Right lung (tissue), 10 donors: ENCODE measurements at places on chromosomes 2 and 18.

GRCh38 chr2:240278661-240279060, 138.2 kb upstream of the OTOS start:
- no peak for DNase-seq

DNA sequence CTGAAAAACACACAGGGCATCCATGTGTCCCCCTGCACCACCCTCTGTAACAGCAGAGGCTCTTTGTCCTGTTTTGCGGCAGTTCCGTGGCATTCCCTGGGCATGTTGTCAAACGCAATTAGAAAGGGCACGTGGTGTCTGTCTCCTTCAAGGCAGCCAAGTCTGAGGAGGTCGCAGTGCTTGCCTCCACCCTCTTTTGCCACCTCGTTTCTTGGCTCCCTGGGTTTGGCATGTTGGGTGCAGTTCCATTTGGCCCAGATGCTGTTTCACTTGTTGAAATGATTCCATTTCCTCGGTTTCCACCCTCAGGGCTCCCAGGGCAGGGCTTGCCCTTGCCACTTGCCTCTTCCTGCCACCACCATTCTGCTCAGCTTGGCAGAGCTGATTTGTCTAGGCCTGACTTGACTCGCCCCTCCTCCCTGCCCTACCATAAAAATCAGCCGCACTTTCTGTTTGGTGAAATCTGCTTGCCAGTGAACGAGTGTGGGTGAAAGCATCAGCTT, 12.4 kb downstream of the CCL20 start:
- DNase-seq: no peak

GRCh38 chr18:59874166-59874565, 25.6 kb upstream of the PMAIP1 start:
- no peak for DNase-seq

- peak; percentile 57 for DNase-seq
These were observed 1.0 kb upstream of the PPP4R3B start for GRCh38 chr2:55618275-55619055.

- DNase-seq: no peak
These were observed 80.3 kb upstream of the SLC35G4 start for GRCh38 chr18:11529081-11529480.

GRCh38 chr2:126914811-126915500, 16.3 kb downstream of the TEX51 start:
- no peak for DNase-seq
